NCI-H2029 treated with DMSO at 0.1 percent for 48 hours (cell line): ENCODE measurements at places on chromosomes 7 and 10.

DNA sequence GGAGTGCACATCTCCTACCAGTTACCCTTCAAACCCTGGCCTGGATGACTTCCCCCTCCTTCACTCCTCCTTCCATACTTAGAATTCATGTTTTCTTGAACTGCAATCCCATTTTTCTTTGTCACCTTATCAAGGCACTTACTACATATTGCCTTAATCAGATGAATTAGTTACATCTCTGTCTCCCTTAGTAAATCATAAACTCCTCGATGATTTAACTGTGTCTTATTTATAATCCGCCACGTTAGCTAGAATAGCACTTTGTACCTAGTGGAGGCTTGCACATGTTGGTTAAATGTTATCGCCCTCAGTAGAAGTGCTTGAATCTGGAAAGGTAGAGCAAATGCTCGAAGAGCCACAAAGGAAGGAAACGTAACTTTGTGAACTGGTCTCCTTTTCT is 94.7 kb upstream of the RAB11FIP2 start:
- DNase-seq: no peak

DNA sequence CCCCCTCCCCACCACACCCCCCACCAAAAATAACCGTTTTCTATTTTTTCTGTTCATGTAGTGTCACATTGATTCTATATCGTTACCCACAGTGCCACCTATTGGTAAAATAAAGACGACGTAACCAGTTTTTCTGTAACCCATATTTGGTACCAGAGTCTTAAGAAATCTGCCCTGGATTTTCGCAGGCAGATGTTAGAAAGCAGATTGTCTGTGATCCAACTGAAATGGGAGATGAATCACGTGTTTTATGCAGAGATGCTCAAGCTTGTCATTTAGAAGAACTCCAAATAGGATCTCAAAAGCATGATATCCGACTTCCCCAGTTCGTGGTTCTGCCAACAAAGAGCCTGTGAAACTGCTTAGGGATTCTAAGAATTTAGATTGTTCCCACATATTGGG is 261.1 kb upstream of the CSTF2T start:
- no peak for DNase-seq

DNA sequence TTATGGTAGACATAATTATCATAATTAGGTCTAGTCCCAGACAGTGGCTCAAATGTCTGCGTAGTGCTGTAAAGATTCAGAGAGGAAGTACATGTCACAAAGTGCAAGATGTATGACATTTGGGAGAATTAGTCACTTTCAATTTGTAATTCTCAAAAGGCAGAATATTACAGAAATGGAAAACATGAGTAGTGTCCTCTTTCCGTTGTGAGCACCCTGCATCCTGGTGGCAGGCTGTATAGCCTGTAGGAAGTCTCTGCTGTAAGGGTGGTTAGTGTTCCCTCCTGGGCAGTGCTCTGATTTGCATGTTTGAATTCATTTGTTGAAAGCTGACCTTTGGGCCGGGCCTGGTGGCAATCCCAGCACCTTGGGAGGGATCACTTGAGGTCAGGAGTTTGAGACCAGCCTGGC is 17.0 kb downstream of the CDK14 start:
- no peak for DNase-seq

GRCh38 chr7:21867816-21868575 is 77.7 kb downstream of the CDCA7L start:
- DNase-seq: no peak

GRCh38 chr7:63070696-63071095 is 928.0 kb upstream of the ZNF722 start:
- DNase-seq: no peak

GRCh38 chr10:3372281-3372680 is 199.7 kb upstream of the PITRM1 start:
- DNase-seq: no peak

GRCh38 chr10:73044378-73045285 is 52.0 kb downstream of the P4HA1 start:
- no peak for DNase-seq

DNA sequence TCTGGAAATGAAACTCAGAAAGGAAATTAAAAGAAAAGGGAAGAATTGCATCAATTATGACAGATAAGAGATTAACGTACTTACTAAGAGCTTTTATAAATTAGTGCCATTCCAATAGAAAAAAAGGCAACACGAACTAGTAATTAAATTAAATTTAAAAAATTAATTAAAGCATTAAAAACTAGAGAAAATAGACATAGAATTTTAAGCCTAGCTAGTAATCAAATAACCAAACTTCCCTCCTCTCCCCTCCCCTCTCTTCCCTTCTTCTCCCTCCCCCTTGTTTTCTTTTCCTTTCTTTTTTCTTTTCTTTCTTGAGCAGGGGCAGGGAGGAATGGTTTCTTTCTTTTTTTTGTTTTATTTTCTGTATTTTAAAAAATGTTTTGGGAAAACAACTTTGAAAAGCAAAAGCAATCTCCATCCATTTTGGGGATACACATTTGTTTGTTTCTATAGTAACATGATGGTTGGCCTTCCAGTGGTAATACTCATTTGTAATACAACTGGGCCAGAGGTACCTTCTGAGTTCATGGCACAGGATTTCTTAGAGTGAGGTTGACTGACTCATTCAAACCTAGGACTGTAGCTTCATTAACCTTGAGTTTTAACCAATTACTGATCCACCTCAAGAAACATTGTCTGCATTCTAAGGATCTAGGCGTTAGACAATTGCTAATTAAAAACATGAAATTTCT is 132.6 kb downstream of the ST7 start:
- DNase-seq: no peak

- DNase-seq: no peak
Measured at GRCh38 chr10:21212348-21212747, 313.1 kb downstream of the SKIDA1 start.

DNA sequence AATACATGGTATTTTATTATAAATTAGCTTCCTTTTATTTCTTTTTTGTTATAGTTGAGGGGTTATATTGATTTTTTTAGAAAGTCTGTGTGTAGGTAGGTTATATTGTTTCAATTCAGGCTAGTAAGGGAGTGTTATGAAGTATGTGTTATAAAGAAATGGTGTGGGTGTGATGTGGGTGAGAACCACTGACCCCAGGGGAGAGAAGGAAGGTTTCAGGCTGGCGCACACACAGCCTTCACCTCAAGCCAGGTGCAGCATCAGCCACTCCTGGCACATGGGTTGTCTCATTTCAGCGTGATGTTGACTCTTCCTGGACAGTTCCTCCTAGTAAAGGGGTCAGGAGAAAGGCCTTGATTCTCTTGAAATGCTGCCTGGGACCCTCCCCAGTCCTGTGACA is 291.3 kb downstream of the POU6F2 start:
- DNase-seq: no peak

DNA sequence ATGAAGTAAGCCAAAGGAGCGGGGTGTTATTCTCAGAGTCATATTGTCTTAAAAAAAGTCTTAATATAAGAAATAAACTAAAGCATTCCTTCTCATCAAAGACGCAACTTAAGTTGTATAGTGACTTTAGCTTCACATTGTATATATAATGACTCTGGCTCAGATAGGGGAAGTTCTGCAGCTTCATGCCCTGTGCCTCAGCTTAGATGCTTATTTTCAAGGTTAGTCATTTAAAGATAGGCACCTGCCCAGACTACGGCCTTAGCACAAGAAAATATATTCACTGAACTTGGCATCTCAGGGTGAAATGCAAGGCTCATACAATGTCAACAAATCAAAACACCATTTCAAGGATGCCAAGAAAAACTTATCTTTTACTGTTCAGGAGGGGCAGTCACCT is 52.8 kb upstream of the DNAJB12 start:
- DNase-seq: no peak

DNA sequence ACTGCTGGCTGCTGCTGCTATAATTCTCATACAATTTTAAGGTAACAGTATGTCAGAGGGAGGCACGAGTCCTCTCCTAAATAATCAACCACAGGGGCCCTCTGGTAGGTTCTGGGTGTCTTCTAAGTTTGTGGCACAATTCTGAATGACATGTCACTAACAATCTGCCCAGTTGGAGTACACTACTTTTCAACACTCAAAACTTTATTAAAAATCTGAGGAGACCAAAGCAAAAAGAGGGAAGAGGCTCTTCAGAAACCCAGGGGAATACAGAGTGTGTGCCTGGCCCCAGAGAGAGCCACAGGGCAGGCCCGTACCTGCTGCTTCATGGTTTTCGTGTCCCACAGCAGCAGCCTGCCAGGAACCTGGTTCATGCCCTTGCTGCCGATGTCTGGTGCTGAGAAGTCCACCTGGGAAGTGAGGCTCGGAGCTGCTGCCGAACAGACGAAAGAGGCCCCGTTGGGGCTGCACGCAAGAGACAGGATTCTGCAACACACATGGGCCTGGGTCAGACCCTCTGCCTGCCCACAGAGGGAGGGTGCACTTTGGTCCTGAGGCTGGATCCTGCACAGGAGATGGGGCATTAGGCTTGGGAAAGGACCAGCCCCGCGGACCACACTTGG is 18.3 kb downstream of the WDR91 start:
- DNase-seq: no peak

DNA sequence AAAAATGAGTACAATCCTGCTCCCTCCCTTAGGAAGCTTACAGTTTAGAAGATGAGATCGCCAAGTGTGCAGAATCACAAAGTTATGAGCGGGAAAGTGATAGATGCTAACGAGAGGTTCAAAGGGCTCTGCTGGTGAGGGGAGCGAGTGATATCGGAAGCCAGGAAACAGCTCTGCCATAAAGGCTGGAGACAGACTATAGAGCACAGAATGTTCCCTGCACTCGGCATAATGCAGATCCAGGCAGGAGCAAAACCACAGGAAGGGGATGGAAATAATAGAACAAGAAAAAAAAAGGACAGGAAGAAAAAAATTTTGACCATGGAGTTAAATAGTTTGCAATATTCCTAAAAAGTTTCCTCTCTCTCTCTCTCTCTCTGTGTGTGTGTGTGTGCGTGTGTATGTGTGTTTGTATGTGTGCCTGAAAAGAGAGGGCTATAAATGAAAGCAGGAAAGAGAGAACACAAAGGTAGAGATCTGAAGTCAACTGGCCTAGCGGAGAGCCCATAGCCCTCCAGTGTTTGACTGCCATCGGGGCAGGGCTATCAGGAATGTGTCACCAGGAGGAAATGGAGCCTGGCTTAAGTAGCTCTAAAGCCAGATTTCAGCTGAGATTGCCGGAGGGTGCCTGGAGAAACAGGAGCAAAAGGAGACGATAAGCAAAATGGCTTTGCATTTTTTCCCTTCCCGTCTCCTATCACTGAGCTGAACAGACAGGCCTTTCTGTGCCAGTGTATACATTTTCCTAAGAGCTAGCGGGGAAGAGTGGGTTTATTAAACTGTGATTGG is 175.8 kb upstream of the LYZL1 start:
- no peak for DNase-seq

DNA sequence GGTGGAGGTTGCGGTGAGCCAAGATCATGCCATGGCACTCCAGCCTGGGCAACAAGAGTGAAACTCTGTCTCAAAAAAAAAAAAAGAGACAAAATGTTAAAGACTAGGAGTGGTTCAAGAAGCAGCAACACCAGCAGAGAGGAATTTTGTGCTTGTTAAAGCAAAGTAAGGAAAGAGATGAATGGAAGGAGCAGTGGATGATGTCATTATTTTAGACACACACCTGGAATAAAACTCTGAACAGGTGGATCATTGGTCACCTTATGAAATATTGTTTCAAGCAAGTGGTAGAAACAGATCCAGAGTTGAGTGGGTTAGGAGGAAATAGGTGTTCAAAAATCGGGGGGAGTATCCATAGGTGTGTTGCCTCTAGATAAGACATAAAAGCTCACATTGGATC is 129.7 kb upstream of the FRMD4A start:
- no peak for DNase-seq

DNA sequence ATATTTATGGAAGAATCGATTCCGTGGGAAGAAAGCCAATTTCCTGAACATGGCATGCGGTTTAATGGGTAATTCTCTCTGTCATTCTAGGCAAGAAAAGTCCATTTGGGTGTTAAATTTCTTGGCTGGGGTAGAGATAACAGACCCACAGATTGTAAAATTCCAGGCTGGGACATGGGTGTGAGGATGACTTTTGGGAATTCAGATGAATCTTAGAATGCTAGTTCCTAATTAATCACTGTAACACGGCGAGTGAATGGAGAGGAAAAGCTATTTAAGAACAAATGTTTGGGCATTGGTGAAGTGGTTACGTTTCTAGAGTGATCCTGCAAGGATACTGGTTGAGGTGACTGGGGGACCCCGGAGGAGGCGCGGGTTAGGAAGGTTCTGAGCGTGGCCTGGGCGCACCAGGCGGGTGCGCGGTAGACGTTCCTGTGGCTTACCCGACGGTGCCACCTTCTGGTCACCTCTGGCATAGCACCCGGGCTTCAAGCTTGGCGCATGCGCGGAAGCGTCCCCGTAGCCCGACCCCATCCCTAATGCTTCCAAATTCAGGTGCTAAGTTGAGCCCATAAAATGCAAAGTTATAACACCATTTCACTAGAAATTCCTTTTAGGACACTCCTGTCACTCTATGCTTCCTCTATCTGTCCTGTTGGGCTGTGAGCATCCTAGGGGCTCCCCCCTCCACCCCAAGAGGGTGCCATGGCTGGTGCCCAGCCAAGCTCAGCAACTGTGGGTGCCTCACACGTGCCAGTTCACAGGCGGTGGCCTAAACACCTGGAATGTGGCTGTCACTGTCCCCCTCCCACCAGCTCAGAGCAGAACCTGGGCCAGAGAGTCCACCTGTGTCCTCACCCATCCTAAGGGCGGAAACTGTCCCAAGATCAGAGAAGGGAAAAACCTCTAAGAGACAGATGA is 104.4 kb downstream of the PTPRE start:
- DNase-seq: peak; percentile 13

DNA sequence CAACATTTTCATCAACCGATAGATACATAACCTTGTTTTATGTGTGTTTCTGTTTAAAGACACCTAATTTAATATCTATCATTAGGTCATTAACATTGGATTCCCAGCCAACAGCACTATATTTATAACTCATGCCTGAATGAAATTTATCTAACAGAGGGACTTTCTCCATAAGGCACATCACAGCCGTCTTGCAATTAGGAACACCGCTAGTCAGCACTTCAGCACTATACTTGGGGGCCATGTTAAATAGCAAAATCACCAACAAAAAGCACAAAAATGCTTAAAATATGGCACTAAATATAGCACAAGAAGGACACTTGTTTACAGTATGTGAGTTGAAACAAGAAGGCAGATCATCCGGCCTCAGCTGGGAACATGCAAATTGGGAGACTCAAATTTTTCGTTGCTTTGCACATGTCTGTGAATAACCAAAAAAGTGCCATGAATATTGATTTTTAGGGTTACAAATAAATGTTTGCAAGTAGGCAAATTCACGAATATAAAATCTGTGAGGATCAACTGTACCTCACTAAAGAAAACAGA is 51.0 kb downstream of the TLL2 start:
- no peak for DNase-seq

DNA sequence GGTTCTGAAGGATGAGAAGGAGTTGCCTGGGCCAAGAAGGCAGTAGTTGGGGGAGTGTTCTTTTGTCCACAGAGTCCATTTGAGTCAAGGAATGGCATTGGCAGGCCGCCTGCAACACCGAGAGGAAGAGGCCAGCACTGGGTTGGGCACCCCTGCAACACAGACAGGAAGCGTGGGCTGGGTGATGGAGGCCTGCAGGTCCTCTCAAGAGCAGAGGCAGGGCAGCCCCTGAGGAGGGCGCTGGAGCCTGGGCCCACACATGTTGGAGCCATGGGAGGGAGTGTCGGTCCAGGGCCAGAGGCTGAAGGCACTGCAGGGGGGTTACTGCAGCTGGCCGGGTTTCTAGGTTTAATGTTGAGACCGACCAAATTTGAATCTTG is 137.3 kb downstream of the PTPN20 start:
- DNase-seq: no peak

- no peak for DNase-seq
Measured at GRCh38 chr10:74988054-74988775, 123.2 kb upstream of the SAMD8 start.

GRCh38 chr10:6204341-6205191 is 1.8 kb downstream of the PFKFB3 start:
- no peak for DNase-seq

GRCh38 chr7:3338161-3338560 is 37.1 kb downstream of the SDK1 start:
- DNase-seq: peak; percentile 9
